ENCODE measurements at places on chromosomes 16 and 17.

GRCh38 chr17:72208832-72209231 is 88.0 kb downstream of the SOX9 start:
- DNase-seq: no peak

GRCh38 chr17:74872313-74873036 is at the start of gene FDXR:
Gene FDXR (minus strand): TSS chr17:74872994. CDS start chr17:74872944, 50 bp downstream.
- DNase-seq: peak; percentile 31

GRCh38 chr16:4214215-4214621 is 27.7 kb downstream of the SRL start:
- DNase-seq: no peak

DNA sequence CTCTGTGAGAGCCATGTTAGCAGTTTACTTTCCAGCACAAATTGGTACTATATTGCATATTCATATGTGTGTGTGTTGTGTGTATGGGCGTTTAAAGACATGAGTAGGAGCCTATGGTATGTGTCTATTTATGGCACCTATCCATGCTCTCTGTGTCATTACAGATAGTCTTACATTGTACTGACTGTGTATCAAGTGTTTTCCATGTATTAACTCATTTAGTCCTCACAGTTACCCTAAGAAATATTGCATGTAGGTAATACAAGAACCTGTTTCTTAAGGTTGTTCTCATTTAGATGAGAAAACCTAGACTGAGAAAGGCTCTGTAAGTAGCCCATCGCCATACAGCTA is 1.6 kb downstream of the ALG1 start:
- no peak for DNase-seq

- no peak for DNase-seq
Measured at GRCh38 chr17:70956726-70957125, 787.4 kb downstream of the KCNJ2 start.

DNA sequence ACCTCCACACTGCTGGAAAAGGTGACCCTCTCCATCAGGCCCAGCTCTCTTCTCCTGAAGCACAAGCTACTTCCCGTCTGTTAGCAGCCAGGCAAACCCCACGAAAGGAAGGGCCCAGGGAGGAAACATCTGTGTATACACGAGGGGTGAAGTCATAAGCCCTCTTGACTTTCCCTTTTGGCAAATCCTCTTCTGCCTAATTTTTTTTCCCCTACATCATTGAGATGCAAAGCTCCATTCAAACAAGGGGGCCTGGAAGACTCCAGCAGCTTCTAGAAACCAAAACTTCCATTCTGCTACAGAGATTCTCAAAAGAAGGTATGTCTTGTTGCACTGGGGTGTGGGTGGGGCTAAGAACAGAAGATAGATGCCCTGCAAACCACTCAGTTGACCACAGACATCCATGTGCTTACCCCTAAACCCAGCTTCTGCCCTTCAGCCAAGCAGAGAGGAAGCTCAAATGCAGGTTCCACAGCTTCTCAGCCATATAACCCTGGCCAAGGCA is 145.6 kb upstream of the RCVRN start:
- DNase-seq: peak; percentile 79

GRCh38 chr16:10685709-10686108 is 9.0 kb downstream of the TEKT5 start:
- DNase-seq: no peak

- DNase-seq: no peak
Measured at GRCh38 chr17:13957636-13958035, 111.7 kb upstream of the COX10 start.

GRCh38 chr16:70419384-70420327 is 19.2 kb downstream of the ST3GAL2 start:
- no peak for DNase-seq

- no peak for DNase-seq
Measured at GRCh38 chr16:12336141-12336540, 359.6 kb downstream of the SNX29 start.

- no peak for DNase-seq
Measured at GRCh38 chr16:11167581-11167980, 88.4 kb downstream of the SOCS1 start.

DNA sequence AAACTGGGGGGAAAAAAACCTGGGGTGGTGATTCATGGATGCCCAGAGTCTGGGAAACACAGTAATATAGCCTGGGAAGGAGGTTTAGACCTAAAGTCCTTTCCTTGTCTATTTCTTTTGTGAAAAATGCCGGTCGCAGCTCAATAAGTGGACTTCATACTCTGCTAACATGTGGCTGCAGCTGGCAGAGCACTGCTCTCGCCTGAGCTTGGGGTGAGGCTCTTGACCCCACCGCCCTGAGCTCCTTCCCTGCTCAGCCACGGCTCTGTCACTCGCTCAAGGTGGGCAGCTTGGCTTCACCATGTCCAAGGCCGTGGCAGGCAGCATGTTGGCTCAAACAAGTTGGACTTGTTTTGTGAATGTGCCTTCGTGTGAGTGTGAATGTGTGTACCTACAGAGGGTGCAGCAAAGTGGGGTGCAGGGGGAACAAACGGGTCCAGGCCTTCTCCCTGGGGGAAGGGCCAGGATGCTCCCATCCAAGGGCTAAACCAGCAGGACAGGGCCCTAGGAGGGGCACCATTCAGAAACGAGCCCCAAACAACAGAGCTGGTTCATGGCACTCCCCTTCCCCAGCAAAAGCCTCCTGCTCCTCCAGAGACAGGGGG is 4.9 kb downstream of the FA2H start:
- DNase-seq: no peak

DNA sequence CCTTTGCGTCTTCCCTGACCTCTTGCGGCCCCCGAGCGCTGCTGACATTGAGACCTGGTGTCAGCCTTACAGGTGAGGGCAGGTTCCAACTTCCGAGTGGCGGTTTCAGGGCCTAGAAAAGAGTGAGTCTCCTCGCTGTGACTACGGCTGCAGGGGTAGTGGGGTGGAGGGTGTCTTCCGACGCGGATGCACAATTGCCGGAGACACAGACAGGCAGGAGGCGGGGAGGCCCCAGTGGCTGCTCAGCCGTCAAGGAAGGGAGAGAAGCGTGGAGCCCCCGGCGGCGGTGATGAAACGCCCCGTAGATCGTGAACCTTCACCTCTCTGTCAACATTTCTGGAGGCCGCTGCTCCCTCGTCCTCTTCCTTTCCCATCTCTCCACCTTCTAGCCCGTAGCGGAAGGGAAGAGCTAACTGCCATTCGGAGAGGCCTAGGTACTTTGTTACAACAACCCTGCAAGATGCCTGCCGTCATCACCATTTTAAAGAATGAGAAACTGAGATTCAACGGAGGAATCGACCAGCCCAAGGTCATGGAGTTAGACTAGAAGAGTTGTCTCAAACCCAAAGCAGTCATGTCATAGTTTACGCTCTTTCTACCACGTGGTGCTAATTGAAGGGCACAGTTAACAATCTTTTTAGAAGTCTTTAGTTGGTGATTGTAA is 485 bp downstream of the DNAJA3 start:
- DNase-seq: no peak

GRCh38 chr17:72843591-72843990 is 248.9 kb downstream of the SLC39A11 start:
- DNase-seq: no peak

DNA sequence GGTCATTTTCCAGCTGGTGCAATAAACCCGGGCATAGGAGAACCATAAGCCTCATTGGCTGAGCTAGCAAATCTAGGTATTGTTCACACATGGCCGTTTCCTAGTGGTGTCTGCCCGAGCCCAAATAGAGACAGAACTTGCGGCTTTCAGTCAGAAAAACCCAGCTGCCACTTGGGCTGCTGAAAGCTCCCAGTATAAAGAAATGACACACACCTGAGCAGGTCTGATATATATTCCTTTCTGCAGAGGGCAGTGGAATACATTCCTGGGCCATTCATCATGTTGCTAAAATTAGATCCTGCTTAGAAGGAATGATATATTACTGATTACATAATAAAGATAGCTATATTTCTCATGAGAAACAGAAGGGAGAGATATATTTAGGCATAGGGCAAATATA is 83.9 kb upstream of the IRX5 start:
- no peak for DNase-seq

GRCh38 chr16:67186550-67186950 is 2.8 kb upstream of the MATCAP1 start:
- DNase-seq: no peak

DNA sequence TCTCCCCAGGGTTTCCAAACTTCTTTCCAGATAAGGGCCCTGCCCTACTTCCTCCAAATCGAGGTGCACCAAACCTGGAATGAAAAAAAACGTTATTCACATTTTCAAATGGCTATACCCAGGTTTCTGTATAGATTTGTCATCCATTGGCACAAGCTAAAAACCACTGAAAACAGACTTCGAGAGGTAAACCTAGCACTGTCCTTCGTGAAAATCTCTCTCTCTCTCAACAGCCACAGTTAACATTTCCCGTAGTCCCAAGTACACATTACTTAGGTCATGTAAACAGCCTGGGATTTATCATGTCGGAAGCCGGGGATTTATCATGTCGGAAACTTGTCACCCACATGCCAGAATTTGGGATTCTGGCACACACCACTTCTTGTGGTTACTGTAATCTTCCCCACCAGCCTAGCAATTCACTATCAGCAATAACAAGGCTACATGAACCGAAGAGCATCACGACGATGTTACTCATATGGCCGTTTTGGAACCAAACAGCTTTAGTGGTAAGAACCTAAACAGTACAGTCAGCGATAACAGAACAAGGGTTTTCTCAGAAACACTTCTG is 1.2 kb downstream of the DDX5 start:
- peak; percentile 62 for DNase-seq

- no peak for DNase-seq
Measured at GRCh38 chr17:48550502-48551213, 5.7 kb upstream of the HOXB2 start.

DNA sequence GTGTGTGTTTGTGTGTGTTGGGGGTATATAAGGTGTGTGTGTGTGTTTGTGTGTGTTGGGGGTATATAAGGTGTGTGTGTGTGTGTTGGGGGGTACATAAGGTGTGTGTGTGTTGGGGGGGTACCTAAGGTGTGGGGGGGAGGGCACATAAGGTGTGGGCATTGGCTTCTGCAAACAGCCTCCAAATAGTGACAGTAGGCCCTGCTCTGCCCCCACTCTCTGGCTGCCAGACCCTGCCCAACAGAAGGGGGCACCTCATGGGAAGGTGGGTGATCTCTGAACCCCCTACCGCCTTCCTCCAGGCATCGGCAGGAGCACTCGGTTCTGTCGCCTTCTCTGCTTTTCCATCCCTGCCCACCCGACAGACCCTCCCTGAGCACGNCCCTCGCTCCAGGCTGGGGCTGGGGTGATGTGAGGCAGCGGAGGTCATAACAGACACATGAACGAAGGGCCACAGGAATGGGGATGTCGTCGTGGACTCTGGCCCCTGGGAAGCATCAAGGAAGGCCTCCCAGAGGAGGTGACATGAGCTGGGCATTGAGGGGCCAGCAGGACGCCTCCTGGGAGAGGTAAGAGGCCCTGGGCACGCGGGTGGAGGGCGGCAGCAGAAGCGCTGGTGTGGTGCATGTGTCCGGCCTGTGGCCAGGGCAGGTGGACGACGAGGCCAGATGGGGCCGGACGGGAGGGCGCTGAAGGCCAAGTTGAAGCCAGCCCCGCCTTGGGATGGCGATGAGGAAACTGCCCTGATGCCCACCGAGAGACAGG is 136.6 kb upstream of the RPH3AL start:
- DNase-seq: no peak

- DNase-seq: peak; percentile 22
Measured at GRCh38 chr16:48434653-48435317, 49.6 kb upstream of the SIAH1 start.

GRCh38 chr16:17194190-17194780 is 276.5 kb downstream of the XYLT1 start:
- DNase-seq: peak; percentile 40

DNA sequence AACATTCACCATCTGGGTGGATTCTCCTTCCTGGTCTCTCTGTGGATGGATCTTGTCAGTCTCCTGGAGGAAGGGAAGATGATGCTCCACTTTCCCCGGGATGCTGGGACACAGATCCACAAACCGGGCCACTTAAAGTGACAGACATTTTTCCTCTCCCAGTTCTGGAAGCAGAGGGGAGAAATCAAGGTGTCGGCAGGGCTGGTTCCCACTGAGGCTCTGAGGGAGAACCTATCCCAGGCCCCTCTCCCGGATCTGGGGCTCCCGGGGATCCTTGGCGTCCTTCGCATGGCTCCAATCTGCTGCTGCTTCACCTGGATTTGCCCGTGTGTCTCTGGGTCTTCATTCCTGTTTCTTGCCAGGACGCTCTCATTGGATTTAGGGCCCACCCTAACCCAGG is 263.1 kb upstream of the TNRC6C start:
- DNase-seq: no peak

DNA sequence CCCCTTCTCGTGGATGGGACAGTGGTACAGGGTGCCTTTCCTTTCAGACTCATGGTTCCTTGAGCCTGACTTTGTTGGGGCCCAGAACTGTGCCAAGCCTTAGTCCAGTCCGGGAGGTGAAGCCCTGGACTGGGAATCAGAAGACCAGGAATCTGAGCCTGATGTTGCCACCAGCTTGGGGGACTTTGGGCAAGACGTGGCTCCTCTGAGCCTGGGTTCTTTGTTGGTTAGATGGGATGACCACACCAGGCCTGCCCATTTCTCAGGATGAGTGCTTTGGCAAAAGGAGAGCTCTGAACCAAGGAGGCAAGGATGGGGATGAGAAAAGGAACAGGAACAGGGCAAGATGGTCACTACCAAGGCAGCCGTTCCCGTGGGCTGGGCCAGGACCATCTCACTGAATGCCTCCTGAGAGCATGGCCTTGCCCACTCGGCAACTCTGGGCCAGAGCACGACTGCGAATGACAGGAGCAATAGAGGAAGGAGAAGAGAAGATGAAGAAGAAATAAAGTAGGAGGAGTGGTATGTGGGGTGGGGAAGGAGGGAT is 32.5 kb downstream of the PITPNM3 start:
- no peak for DNase-seq

DNA sequence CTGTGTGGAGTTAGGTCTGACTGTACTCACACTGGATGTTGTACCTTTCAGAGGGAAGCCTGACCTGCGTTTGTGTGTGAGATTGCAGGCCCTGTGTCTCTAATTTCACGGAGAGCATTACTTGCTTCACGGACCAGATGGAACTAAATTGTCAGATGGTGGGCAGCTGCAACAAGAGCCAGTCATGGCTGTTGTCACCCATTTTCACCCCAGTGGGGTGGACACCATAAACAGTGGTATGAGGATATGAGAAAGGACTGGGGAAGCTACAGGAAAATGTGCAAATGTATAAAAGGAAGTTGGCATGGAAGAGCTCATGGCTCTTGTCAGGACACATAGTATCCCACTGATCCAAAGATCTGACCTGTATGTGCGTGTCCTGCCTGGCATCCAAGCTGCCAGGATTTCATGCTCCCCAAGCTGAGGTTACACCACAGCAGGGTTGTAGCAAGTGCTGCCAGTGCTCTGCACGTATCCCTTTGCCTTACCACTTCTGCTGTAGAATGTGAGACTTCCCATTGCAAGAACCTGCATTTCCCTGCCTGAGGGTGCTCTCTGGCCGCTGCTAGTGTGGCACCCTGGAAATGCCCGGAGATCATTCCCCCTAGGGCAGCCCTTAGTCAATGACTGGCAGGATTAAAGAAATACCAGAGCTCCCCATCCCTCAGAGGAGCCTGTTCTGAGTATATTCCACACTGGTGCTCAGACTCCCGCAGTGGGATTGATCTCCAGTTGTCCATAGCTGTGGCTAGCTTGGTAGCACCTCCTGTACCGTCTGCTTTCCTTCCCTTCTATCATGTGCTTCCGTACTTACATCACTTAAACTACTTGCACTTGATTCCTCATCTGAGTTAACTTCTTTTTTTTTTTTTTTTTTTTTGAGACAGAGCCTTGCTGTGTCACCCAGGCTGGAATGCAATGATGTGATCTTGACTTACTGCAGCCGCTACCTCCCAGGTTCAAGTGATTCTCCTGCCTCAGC is 70.4 kb upstream of the TANC2 start:
- peak; percentile 64 for DNase-seq

- no peak for DNase-seq
Measured at GRCh38 chr17:47844227-47844626, 3.2 kb upstream of the SCRN2 start.

- DNase-seq: no peak
Measured at GRCh38 chr17:21249920-21250703, 3.1 kb downstream of the NATD1 start.

All from pons (tissue), 1 donor.